ENCODE measurements at places on chromosomes 16 and 17.

- DNase-seq = no peak
These were observed 833 bp downstream of the WSCD1 start for GRCh38 chr17:6070913-6071511.

GRCh38 chr16:51112323-51112722 lies 38.7 kb downstream of the SALL1 start:
- no peak for DNase-seq

- no peak for DNase-seq
These were observed 212.1 kb upstream of the TNRC6C start for GRCh38 chr17:77746393-77746792.

- no peak for DNase-seq
These were observed 94.3 kb downstream of the CYLD start for GRCh38 chr16:50836121-50836621.

- no peak for DNase-seq
These were observed 115.5 kb upstream of the TBX2 start for GRCh38 chr17:61284174-61284573.

GRCh38 chr16:27972500-27972899 lies 91.0 kb downstream of the GSG1L start:
- DNase-seq = peak; percentile 66

DNA sequence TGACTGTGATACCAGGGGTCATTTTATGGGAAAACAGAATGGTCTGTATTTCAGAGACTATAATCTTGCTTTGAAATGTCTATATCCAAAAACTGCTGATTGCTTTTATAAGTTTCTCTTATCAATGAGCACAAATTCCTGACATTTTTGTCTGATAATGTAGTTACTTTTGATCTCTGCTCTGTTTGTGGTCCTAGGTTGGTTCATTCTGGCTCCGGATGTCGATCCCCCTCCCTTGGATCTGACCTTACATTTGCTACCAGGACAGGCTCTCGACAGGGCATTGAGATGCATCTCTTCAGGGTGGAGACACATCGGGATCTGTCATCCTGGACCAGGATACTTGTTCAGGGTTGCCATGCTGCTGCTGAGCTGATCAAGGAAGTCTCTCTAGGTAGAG lies 27.3 kb upstream of the VPS4A start:
- no peak for DNase-seq

- DNase-seq = no peak
These were observed 82.3 kb downstream of the CMIP start for GRCh38 chr16:81526935-81527334.

GRCh38 chr16:84879569-84880487 lies 60.0 kb downstream of the CRISPLD2 start:
- no peak for DNase-seq

GRCh38 chr16:50735629-50736122 lies 6.2 kb upstream of the CYLD start:
- DNase-seq = no peak

DNA sequence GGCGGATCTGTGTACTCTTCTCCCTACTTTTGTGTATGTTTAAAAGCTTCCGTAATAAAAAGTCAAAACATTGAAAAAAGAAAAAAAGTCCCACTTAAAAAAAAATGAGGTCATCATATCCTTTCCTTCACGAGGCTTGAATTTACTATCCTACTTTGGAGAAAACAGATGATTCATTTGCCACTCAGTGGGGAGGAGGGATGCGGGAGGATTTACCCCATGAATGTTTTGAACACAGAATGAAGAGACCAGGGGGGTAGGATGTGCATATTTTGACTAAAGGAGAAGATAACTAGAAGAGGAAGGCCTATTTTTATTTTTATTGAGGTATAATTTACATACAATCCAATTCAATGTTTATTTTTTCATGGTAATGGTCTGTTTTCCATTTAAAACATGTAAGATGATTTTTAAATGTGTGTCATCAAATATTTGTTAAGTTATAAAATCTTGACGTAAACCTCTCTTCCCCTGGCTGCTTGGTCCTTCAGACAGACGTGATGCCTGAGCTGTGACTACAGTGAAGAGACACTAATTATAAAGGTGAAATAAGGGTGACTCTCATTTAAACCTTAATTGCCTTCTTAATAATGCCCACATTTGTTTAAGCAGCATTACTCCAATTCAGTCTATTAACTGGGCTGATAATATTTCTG lies 135.4 kb upstream of the AXIN2 start:
- DNase-seq = no peak

DNA sequence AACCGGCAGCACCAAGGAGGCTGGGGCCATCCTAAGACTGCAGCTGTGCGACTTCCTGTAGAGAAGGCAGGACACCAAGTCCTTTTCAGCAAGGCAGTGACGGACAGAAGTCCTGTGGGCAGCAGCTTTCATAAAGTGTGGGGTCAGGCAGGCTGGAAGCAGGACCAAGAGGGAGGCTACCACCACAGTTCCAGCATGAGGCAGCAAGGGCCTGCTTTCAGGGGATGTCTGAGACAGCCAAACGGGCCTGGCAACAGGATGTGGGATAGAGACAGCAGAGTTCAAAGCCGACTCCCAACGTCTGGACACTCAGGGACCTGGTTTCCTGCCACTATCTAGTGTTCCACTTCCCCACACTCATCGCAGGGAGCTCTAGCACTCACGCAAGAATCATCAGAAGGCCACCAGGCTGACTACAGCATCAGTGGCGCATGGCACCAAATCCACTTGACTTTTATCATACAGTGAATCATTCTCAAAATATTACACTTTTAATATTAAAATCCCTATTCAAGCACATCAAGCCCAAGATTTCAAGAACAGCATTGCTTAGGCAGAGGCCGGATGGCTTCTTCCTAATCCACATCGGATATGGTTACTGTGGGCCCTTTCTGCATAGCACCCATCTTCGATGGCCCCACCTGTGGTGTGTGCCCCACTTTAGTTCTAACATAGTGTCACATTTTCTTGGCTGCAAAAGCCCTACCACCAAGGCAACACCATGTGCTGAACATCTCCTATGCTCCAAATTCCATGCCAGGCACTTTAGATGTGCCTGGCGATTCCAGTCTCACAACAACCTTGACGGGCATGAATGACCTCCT lies 5.2 kb downstream of the USP7 start:
- DNase-seq = no peak

- DNase-seq = no peak
These were observed 86.8 kb downstream of the NTN1 start for GRCh38 chr17:9108146-9108545.

DNA sequence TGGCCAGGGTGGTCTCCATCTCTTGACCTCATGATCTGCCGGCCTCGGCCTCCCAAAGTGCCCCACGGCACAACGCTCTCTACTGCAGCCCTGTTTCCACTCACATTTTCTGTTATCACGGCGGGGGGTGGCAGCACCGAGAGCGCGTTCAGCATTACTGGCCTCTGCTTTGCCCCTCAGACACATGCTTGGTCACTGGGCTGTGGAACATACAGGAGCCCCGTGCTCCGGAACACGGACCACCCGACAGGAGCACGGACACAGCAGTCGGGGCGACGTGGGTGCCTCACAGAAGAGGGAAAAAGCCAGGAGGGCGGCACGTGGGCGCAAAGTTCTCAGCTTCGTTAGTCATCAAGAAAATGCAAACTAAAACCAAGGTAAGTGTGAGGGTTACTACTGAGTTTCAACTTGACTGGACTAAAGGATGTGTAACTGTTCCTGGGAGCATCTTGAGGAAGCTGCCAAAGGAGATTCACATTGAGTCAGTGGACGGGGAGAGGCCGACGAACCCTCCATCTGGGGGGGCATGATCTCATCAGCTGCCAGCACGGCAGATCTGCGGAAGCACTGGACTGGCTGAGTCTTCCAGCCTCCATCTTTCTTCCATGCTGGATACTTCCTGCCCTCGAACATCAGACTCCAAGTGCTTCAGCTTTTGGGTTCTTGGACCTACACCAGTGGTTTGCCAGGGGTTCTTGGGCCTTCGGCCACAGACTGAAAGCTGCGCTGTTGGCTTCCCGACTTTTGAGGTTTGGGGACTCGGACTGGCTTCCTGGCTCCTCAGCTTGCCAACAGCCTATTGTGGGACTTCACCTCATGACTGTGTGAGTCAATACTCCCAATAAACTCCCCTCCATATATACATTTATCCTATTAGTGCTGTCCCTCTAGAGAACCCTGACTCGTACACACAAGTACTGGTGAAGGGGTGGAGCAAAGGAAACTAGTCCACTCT lies 106.8 kb downstream of the ZNF778 start:
- no peak for DNase-seq

GRCh38 chr16:49778202-49778930 lies 77.5 kb downstream of the ZNF423 start:
- no peak for DNase-seq

- DNase-seq = peak; percentile 66
These were observed 61.9 kb upstream of the CIBAR2 start for GRCh38 chr16:85173981-85174751.

GRCh38 chr17:9356488-9356911 lies 219.1 kb downstream of the STX8 start:
- DNase-seq = no peak

DNA sequence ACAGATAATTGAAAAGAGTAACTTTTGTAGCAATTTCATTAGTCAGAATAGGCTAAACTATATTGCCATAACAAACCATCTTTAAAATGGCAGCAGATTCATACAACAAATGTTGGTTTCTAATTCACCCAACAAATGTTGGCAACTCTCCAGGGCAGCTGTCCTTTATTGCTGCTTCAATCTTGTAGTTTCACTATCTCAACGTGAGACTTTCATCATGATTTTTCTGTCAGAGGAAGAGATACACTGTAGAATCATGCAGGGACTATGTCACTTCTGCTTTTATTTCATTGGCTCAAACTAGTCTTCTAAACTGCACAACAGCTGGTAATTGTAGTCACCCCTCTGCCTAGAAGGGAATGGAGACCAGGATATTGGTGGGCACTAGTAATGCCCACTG lies 174.2 kb downstream of the TANC2 start:
- DNase-seq = no peak

DNA sequence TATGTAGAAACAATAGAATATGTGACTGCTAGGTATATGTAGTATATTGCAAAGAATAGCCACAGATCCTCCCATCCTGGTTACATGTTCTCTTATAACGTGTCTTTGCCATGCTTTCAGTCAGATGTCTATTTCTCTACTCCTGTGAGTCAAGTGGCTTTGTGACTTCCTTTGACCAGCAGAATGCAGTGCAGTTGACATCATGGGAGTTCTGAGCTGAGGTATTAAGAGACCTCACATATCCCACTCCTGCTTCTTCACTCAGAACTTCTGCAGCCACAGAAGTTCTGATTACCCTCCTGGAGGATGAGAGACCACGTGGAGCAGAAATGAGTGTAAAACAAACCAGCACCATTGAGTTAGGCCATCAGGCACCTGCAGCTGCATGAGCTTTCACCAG lies 222.5 kb downstream of the PRKCA start:
- no peak for DNase-seq

- DNase-seq = no peak
These were observed 1.9 kb downstream of the SRSF1 start for GRCh38 chr17:58005031-58005727.

GRCh38 chr16:19645557-19645981 lies 72.5 kb downstream of the KNOP1 start:
- DNase-seq = no peak

GRCh38 chr17:81453076-81453475 lies 57.8 kb downstream of the BAHCC1 start:
- DNase-seq = no peak

- DNase-seq = no peak
These were observed 13.1 kb upstream of the MYO15B start for GRCh38 chr17:75574404-75575036.

DNA sequence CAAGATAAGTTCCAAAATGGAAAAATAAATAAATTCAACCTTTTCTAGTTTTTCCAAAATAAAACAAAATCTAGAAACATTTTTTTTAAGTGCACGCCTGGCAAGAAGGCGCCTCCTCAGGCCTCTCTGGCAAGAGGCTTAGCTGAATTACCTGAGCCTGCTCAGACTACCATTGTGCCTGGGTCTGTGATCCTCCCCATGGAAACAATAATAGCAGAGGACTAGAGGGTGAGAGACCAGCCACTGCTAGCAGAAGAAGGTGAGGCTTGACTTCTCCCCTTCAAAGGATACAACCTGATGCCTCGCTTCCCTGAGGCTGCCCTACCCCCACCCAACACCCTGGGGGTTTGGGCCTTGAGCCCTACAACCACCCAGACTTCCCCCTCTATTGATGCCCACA lies 14.8 kb downstream of the TERB1 start:
- no peak for DNase-seq

DNA sequence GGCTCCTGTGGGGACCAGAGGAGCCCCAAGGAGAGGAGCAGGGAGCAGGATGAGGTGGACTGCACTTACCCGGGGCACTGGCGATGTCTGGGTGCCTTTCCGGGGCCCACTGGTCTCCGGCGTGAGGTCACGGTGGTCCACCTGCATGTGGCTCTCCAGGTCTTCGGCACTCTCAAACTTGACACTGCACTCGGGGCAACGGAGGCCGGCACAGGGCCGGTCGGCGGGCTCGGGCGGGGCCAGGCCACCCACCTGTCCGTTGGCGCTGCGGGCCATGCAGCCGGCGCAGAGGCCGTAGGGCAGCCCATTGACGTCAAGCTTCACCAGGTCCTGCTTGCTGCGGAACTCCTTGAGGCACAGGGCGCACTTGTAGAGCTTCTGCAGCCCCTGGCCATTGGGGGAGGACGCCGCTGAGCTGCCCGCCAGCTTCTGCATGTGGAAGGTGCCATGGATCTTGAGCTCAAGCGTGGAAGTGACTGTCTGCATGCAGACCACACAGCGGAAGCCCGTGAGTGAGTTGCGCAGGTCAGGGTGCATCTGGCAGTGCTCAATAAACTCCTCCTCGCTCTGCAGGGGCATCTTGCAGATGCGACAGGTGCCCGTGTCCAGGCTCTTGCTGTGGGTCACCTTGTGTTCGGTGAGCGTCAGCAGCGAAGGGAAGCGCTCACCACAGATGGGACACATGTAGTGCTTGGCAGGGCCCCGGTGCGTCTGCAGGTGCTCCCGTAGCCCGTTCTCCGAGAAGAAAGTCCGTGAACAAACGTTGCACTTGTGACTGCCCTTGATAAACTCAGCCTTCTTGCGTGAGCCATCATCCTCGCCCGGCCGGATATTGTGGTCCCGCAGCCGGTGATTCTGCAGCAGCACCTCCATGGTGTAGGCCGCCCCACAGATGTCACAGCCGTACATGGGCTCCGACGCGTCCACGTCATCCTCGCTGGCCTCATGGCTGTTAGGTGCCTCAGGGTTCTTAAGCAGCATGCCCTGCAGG lies 220.0 kb downstream of the ZNF423 start:
- no peak for DNase-seq

GRCh38 chr17:75754378-75755204 lies 10.4 kb downstream of the GALK1 start:
- DNase-seq = no peak

Measured in LNCaP clone FGC (cell line).